ENCODE measurements at places on chromosomes 4 and X. TPM values are rescaled to one million over a fixed set of nuclear protein-coding genes. Genes with fewer than 3 reads are reported as not detected.

DNA sequence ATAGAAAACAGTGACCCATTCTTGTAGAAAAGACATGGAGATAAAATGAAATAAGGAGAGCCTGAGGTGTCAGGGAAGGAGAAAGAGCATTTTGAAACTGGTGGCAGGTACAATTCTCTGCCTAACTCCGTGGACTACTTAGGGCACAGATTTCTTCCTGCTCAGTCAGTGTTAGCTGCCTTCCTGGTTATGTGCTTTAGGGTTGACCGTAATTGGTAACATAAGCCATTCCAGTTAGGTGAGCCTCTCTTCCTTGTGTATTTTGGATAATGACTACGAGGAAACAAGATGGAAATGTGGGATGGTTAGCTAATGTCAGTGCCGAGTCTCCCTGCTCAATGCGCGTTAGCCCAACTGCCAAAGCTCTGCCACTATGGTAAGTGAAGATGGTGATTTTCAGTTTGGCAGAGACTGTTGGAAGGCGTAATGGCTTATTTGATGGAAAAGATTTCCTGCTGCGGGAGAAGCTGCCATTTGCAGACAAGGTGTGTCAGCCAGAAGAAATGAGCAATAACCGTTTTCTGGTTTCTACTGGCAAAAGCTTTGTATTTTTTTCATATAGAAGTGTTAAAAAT, 174.1 kb downstream of the CBR4 start:
- no peak for DNase-seq

- no peak for DNase-seq
These were observed 155.4 kb downstream of the GPM6A start for GRCh38 chr4:175656649-175657048.

GRCh38 chr4:7332216-7333023, 102.3 kb downstream of the PSAPL1 start:
- DNase-seq = no peak

DNA sequence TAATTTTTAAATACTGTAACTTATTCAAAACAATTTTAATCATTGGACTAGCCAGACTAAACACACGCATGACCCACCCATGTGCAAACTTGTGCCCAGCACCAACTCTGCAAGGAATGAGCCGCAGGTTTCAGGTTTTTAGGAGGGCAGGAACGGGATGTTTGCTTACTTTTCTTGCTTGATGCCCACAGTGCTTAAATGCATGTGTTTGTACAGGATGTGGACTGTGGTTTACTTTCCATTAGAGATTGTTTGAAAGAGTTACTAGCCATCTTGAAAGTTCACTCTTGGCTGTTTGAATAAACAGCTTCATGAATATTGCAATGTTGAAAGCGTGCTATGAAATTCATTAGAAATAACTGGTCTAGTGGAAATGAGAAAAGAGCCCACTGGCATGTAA, 83.3 kb downstream of the STK32B start:
- DNase-seq = no peak

CDKL2 gene
- 1.8 TPM for total RNA-seq

HTR2C gene
- 2.4 TPM for total RNA-seq

- no peak for DNase-seq
These were observed 81.7 kb downstream of the AFAP1 start for GRCh38 chr4:7857993-7858392.

DNA sequence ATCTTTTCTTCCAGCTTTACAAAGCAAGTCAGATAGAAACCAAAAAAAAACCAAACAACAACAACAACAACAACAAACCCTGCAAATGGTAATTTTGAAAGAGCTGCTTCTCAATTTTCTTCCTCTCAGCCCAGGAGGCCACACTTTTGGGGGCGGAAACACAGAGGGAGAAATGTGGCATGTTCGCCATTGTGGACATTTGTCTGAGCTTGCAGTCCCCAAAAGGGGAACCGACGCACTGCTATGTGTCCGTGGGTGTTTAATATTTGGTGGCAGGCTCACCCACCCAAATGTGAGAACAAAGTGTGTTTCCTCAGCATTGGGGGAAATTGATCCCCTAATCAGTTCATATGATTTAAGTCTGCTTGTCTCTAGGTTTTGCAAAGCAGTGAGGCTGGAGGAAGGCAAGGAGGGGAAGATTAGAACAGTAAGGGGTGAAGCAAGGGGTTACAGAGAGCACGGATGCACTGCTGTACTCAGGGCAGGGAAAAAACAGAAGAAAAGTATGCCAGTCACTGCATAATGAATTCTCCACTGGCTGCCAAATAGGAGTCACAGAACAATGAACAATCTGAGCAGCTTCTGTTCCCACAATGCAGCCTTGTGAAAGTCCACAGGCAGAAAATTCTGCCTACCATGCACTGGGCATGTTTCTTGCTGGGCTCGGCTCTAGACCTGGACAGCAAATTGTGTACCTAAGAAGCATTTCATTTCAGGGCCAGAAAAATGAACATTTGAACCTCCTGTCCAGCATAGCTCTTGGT, 74.7 kb upstream of the GPM6B start:
- DNase-seq = no peak

GRCh38 chr4:108107729-108108382, 60.9 kb downstream of the LEF1 start:
- DNase-seq = no peak

PABPC5 gene
- 3.1 TPM for total RNA-seq

DNA sequence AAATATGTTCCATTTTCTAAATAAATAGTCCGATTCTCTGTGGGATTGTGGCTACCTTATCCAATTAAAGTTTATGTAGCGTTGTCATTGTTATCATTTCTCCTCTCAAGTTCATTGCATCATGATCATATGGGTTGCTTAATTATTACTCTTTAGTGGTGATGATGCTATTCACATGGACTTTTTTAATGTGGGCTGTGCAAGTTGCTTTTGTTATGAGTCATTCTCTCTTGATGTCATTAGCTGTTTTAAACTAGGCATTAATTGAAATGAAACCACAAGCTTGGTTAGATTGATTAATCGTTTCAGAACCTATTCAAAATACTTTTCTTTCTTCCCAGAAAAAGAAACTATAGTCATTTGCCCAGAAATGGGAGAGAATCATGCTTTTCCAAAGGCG, 38.2 kb downstream of the NHS start:
- DNase-seq = no peak

GRCh38 chr4:10405672-10406071, 51.6 kb downstream of the ZNF518B start:
- DNase-seq = no peak

HMX1 gene
- total RNA-seq = 0.69 TPM
